ENCODE measurements at places on chromosomes 5 and 9.

GRCh38 chr9:75130621-75131230 is 42.4 kb downstream of the OSTF1 start:
- peak; percentile 33 for DNase-seq

- no peak for DNase-seq
Measured at GRCh38 chr9:111838439-111838838, 43.7 kb upstream of the SHOC1 start.

DNA sequence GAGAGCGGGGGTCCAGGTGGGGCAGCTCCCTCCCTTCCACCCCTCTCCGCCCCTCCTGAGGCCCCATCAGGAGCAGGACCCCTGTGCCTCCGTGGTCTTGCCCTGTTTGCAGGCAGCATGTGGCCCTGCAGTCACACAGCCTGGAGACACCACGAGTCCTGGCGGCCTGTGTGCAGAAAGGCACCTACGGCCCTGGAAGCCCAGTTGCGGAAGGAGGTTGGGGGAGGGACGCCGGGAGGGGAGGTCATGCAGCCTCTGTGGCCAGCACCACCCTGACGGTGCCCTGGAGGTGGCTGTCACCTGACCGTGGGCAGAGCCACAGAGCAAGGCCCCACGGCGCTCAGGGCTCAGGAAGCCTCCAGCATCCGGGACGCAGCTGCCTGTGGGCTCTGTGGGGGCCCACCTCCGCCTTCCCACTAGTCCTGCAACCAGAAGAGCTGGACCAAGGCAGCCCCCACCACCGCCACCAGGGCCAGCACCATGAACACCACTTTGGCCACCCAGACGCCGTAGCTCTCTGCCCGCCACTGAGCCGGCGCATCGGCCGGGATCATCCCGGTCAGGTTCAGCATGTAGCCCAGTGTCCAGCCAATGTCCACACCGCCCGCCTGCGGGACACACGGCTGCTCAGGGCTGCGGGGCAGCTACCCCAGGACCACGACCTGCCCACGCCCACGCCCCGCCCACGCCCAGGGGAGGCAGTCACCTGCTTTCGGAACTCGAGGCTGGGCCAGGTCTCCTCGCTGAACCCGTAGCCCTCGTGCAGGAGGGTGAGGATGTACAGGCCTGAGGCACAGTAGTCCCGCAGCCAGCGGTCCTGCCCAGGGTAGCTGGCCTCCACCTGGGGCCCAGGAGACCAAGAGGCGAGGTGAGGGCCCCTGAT is 6.4 kb downstream of the ENTPD8 start:
- no peak for DNase-seq

GRCh38 chr9:526904-527591 is 312.4 kb downstream of the DOCK8 start:
- DNase-seq, result no peak

DNA sequence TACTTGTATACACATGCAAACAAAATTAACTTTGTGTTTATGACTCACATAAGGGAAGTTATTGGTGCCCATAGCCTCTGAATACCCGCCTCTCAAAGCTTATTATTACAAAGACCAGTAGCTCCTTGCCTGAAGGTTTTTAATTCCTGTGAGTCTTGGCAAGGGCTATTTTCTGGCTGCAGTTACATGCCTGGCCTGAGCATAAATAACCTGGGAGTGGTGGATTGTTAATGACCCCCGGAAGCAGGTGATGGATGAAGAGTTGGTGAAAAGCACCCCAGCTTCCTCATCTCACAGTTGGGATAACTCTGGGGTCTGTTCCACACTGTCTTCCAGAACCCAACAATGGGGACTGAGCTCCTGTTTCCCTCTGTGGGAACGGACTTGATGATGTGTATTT is 594.5 kb downstream of the PDE4D start:
- DNase-seq, result no peak

GRCh38 chr5:172178991-172179989 is 8.7 kb downstream of the STK10 start:
- peak; percentile 29 for DNase-seq

GRCh38 chr5:65696892-65697291 is 25.0 kb downstream of the SGTB start:
- DNase-seq, result peak; percentile 30

DNA sequence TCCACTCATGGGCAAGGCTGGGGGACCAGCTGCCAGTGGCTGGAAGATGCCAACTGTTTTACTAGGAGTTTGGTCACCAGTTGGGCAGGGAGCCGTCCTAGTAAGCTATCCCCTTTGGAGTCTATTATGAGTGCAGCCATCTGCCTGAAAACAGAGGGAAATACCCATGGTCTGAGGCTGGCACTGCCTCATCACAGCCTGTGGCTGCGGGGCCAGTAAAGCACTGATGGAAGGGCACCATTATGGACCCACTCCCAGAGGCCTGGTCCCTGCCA is 187.2 kb upstream of the PANK3 start:
- DNase-seq, result no peak

DNA sequence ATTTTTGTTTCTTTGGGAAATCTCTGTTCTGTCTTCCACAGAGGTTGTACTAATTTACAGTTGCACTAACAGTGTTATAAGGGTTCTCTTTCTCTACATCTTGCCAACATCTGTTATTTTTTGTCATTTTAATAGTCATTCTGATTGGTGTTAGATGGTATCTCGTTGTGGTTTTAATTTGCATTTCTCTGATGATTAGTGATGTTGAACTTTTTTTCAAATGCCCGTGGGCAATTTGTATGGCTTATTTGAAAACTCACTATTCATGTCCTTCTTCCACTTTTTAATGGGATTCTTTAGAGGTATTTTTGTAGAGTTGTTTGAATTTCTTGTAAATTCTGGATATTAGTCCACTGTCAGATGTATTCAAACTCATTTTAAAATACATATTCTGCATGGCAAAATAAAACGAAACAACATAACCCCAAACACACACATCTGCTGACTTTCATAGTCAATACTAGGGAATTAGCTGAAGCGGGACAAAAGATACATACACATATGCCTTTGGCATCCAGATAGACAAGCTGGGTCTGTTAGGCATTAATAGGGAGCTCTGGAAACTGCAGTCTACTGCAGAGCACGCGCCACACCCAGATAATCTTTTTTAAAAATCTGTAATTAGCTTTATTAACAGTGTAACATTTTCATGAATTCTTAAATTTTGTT is 5.8 kb upstream of the SPATA31C2 start:
- no peak for DNase-seq

DNA sequence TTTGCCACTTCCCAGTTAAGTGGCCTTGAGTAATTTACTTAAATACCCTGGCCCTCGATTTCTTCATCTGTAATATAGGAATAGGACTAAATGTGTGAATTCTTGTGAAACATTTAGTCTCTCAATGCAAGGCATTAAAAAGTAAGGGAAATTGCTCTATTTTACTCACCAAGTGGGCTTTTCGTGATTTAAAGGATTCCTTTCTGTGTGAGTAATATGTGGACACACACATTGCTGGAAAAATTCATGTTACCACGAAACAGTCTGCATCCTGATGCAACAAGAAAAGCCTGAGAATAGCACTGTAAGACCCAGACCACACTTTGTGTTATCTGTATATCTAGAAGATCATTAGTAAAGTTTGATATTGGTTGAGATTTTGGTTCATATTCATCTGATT is 1243.0 kb upstream of the CDH9 start:
- peak; percentile 87 for DNase-seq

- DNase-seq, result no peak
Measured at GRCh38 chr5:139856714-139857113, 61.1 kb downstream of the PSD2 start.

DNA sequence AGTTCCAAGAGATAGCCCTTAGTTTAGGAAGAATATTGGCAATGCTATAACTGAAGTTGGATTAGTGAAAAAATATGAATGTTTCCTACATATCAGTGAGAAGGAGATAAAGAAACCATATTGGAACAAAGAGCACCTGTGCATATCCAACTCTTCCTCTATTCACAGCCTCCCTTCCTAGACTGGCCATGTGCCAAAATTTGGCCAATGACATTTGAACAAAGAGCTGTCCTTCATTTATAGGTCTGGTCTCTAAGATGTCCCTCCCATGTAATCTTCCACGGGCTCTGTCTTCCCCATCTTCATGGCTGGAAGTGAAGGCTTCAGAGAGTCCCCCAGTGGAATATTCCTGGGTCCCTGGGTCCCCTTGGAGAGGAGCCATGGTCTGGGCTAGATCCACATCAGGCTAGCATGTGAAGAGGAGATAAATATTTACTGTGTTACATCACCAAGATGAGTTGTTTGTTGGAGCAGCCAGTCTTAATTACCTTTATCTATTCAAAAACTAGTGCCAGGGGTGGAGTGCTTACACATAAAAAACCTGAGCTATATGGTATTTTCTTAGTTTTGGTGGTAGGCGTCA is 190.0 kb upstream of the S1PR3 start:
- no peak for DNase-seq

GRCh38 chr5:5612096-5612495 is 189.6 kb downstream of the ICE1 start:
- no peak for DNase-seq

DNA sequence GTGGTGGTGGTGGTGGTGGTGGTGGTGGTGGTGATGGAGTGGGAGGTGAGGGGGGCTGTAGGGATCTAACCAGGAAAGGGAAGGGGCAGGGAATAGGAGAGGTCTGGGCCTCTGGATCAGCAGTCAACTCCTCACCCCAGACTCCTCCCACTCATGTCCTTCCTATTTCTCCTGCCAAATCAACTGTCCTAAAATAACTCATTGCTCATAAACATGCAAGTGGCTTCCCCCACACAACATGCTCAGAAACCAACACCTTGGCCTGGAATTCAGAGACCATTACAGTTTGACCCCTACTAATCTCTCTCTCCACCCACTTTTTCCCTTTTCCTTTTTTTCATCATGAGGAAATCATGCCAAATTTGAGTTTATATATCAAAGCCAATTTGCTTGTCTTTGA is 8.4 kb upstream of the FSD1L start:
- no peak for DNase-seq

GRCh38 chr5:81826128-81826527 is 75.2 kb upstream of the SSBP2 start:
- DNase-seq, result peak; percentile 33

- no peak for DNase-seq
Measured at GRCh38 chr5:20476016-20476415, 488.0 kb upstream of the CDH18 start.

- no peak for DNase-seq
Measured at GRCh38 chr5:56307714-56308333, 74.7 kb upstream of the ANKRD55 start.

- DNase-seq, result no peak
Measured at GRCh38 chr5:113102121-113102531, 125.5 kb downstream of the DCP2 start.

- no peak for DNase-seq
Measured at GRCh38 chr5:135602882-135603721, 24.3 kb upstream of the CXCL14 start.

DNA sequence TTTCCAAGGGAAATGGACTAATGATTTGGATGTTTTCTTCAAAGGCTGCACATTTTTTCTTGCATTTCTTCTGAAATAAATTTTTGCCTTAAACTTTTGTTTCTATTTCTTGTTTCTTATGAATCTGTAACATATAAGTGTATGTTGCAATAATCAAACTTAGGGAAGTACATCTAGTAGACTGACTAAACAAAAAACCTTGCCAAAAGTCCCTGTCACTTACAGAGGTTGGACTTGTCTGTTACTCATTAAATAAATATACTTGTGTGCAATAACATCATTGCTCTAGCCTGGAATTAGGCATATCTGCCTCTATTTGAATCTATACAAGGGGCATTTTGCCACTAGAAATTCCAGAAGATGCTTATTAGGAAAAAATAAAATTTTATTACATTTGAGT is 56.6 kb downstream of the C6 start:
- DNase-seq, result peak; percentile 49

- peak; percentile 33 for DNase-seq
Measured at GRCh38 chr9:92499701-92500100, 17.4 kb upstream of the ASPN start.

- DNase-seq, result no peak
Measured at GRCh38 chr5:63854076-63854475, 108.2 kb downstream of the HTR1A start.

DNA sequence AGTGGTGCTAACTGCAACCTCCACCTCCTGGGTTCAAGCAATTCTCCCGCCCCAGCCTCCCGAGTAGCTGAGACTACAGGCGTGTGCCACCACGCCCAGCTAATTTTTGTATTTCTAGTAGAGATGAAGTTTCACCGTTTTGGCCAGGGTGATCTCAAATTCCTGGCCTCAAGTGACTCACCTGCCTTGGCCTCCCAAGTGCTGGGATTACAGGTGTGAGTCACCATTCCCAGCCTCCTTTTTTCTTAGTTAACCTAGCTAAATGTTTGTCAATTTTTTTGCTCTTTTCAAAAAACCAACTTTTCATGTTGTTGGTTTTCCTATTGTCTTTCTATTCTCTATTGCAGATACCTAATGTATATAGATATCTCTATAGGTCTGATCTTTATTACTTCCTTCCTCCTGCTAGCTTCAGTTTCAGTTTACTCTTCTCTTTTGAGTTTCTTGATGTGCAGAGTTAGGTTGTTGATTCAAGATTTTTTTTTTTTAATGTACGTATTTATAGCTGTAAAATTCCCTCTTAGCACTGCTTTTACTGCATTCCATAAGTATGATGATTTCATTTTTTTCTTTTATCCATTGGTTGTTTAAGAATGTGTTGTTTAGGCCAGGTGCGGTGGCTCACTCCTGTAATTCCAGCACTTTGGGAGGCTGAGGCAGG is 32.9 kb downstream of the FGD3 start:
- DNase-seq, result no peak

DNA sequence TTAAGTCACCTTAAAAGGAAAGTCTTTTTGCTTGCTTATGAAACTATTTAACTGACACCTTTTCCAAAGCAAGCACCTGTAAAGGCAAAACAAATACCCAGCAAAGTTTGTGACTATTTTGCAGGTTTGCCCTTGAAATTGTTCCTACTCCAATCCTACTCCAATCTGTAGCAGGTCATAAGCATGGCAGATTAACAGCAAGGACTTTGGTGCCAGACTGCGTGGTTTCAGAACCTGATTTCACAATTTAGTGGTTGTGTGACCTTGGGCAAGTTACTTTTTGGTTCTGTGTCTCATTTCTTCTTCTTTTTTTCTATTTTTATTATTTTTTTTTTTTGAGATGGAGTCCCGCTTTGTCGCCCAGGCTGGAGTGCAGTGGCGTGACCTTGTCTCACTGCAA is 282.1 kb downstream of the RFX3 start:
- DNase-seq, result no peak

GRCh38 chr5:32933692-32934091 is 222.6 kb downstream of the NPR3 start:
- no peak for DNase-seq

DNA sequence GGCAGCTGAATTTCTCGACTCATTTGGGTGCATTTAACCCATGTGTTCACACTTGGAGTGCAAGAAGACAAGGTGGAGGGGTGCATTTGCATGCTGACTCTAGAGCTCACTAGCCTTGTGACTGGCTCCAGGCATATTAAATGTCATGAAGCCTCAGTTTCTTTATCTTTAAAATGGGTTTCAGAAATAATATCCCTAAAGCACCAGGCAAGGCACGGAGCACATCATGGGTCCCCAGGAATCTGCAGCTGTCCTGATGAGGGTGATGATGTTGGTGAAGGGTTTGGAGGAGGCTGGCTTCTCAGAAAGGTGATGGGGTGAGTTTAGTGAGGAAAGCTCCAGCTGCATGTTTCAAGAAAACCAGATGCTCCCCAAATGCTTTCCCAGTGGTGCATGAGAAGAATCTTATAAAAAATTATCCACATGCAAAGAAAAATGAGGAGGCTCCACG is 14.8 kb downstream of the STC2 start:
- DNase-seq, result peak; percentile 55

GRCh38 chr5:172175263-172175719 is 12.7 kb downstream of the STK10 start:
- no peak for DNase-seq

Measured in fibroblast of skin of scalp (primary cell).